ENCODE measurements at places on chromosomes 11 and 22.

GRCh38 chr11:7672276-7672959, 882 bp downstream of the CYB5R2 start:
- no peak for DNase-seq

DNA sequence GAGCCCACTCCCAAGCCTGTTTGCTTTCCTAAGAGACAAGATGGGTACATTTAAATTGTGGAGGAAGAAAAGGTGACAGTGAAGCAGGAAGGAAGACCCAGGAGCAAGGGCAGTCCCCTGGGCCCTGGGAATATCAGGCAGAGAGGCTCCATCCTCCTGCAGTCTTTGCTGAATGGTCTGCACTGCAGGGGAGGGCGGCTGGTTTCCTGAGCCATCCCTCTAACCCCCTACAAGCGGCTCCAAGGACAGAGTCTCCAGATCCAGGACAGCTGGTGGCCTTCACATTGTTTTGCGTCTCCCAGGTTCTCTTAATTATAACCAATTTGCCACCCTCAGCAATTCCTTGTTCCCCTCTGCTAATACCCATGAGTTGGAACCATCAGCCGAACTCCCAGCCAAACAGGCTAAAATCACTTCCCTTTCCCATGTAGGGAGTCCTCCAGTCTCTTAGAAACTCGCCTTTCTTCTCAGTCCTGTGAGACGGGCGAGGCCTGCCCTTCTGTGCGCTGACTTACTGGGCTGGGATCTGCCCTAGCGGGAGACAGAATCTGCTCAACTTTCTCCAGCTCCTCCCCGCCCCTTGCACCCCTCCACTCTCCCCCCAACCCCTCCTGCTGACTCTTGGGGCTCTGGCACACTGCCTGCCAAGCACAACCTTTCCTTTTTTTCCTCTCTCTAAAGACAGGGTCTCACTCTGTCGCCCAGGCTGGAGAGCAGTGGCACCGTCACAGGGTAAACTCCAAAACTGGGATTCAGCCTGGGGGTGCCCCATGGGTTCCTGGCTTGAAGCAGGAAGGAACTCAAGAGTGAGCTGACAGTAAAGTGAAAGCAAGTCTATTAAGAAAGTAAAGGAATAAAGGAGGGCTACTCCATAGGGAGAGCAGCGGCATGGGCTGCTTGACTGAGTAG, 53.4 kb upstream of the EMID1 start:
- DNase-seq, result peak; percentile 71

GRCh38 chr11:35073691-35074419, 65.1 kb upstream of the CD44 start:
- no peak for DNase-seq

DNA sequence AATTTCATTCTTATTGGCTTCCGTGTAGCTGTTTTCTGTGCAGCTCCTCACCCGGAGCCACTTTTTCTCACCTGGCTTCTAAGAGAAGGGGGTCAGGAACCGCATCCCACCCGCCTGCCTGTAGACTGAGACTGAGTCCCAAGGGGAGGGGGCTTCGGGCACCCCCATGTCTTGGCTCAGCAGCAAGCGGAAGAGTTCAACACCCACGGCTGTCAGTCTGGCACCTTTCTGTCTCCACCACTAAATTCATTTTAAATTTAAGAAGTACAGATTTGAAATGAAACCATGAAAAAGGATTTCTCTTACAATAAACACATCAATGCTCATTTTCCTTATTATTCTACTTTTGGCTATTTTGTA, 66.7 kb downstream of the EFCAB6 start:
- DNase-seq, result no peak

GRCh38 chr11:34192481-34193401, 87.3 kb downstream of the NAT10 start:
- DNase-seq, result no peak

All from H9 (cell line).